Right atrium auricular region (tissue), 2 donors: ENCODE measurements at places on chromosomes 6 and 20.

DNA sequence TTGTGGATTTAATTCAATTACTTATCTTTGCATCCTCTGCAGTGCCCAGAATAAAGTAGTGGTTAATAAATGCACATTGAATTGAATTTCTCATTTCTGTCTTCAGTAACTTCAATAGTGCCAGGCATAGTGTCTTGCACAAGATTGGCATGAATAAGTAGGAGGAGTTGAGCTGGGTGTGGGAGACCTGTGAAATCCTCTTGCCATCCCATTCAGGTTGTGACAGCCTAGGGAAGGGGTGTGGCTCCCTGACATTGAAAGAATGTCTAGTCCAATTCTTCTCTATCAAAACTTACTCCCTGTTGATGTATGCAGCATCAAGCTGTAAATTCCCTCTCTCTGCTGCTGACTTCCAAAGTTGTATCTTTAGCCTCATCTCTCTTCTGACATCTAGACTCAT, 73.2 kb downstream of the CDH22 start:
- no peak for DNase-seq

DNA sequence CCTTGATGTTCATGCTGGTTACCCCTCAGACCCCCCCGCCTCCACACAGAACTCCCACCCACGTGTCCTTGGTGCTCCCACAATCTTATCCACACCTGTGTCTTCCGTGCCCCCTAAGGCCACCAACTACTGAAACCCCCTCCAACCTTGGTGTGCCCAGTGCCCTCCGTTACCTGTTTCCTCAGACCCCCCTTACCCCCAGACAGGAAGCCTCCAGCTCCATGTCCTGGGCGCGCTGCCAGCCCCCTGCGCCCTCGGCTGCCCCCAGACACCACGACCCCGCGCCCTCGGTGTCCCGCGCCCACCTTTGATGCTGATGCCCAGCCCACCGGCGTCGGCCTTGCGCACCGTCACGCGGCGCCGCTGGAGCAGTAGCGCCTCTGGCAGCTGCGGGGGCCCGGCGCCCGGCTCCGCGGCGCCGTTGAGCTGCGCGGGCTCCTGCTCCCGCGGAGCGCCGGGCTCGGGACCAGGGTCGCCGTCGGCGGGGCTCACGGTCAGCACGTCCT, 504 bp downstream of the SNTA1 start:
- DNase-seq, result no peak

- no peak for DNase-seq
Measured at GRCh38 chr6:79301290-79301689, 66.8 kb upstream of the HMGN3 start.

- DNase-seq, result no peak
Measured at GRCh38 chr6:116767715-116768114, 2.2 kb upstream of the FAM162B start.

GRCh38 chr6:139037490-139037889, 8.9 kb downstream of the ABRACL start:
- no peak for DNase-seq

- no peak for DNase-seq
Measured at GRCh38 chr6:98769546-98769945, 64.8 kb upstream of the POU3F2 start.
